ENCODE measurements at places on chromosomes 11 and 22.

DNA sequence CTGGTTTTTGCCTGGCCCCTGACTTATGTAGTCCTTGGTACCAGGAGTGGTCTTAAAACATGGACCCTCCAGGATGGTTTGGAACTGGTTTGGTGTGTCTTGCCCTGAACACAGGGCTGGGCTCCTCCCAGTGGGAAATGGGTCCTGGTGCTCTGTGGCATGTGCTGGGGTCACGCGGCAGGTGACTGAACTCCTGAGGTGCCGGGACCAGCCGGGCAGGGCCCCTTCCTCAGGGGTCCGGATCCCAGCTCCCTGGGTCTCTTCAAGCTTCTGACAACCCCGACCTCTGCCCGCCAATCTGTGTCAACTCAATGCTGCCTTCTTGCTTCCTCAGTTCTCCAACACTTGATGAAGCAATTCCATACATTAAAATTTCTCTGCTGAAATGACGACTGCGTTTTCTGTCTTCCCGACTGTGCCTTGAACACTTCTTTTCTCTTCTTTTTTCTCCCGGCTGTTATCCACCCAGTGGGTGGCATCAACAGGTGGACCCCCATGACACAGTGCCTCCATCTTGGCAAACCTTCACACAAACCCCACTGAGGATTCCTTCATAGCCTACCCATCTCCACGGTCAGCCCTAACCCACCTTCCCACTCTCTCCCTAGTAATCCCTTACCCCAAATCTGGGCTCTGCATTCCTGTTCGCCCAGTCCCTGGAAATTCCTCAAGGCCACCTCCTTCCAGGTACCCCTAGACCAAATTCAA lies 4.4 kb downstream of the IFT27 start:
- no peak for DNase-seq

GRCh38 chr22:37126383-37126782 lies 16.9 kb upstream of the TMPRSS6 start:
- no peak for DNase-seq

GRCh38 chr11:57244911-57245310 lies 7.9 kb upstream of the APLNR start:
- no peak for DNase-seq

DNA sequence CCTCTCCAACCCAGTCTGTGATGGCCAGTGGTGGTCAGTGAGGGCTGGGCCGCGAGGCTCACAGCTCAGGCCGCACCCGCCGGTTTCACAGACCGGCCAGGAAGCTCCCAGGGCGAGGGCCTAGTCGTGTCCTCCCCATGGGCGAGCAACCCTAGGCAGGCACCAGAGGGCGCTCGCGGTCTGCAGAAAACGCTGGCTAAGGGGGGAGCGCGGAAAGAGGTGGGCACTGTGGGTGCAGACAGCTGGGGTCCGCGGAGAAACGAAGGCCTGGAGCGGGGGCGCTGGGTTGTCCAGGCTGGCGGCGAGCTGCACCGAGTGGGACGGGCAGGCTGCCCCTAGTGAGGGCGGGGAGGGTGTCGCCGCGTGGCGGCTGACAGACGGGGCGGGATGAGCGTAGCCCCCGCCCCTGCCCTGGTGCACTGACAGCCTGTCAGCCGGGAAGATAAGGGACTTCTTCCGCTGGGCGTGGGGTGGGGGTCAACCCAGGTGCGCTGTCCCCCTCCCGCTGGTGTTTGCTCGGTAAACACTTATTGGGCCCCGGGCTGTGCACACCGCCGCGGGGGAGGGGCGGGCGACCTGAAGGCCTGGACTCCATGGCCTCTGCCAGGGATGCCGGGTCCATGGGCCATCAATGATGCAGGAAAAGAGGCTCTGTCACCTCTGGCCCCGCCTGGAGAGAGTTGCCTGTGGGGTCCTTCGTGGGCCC lies 7.5 kb downstream of the GP1BB start:
- DNase-seq, result peak; percentile 80

DNA sequence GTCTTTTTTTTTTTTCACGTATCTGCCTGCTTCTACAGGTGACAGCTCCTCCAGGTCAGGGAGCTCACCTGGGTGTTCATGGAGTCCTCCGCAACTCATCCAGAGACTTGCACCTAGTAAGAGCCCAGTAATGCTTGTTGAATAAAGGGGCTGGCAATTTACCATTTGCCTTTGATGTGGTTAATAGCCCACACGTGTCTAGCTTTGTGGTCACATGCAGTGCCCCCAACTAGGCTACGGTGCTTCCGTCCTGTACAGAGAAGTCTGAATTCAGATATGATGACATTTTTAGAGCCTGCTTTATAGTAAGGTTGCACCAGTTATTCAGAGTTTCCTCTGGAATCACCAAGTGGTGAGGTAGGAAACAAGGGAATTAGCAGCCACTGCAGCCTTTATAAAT lies 199.4 kb upstream of the MTMR2 start:
- no peak for DNase-seq
